Activated naive CD4-positive, alpha-beta T cell treated with anti-CD3 and anti-CD28 coated beads, Interleukin-2, amount 50 U/mL, for 72 hours (primary cell): ENCODE measurements at places on chromosomes 6 and 20.
A peak's percentile ranks its signal among the peaks of the same experiment; 100 is the strongest.

- DNase-seq: no peak
These were observed 86.1 kb downstream of the FOXC1 start for GRCh38 chr6:1695546-1696462.

GRCh38 chr20:14234666-14235295 lies 102.6 kb downstream of the FLRT3 start:
- no peak for DNase-seq

- no peak for DNase-seq
These were observed 1.6 kb upstream of the ADIG start for GRCh38 chr20:38579219-38579910.

- no peak for DNase-seq
These were observed 1038.4 kb upstream of the FLRT3 start for GRCh38 chr20:15375836-15376235.

GRCh38 chr6:169093066-169093723 lies 160.5 kb downstream of the THBS2 start:
- no peak for DNase-seq

GRCh38 chr6:155962276-155962675 lies 506.6 kb upstream of the NOX3 start:
- no peak for DNase-seq

- DNase-seq: no peak
These were observed 220.6 kb upstream of the TSHZ2 start for GRCh38 chr20:52751571-52751970.

- no peak for DNase-seq
These were observed 41.7 kb downstream of the PHF3 start for GRCh38 chr6:63677282-63677681.

DNA sequence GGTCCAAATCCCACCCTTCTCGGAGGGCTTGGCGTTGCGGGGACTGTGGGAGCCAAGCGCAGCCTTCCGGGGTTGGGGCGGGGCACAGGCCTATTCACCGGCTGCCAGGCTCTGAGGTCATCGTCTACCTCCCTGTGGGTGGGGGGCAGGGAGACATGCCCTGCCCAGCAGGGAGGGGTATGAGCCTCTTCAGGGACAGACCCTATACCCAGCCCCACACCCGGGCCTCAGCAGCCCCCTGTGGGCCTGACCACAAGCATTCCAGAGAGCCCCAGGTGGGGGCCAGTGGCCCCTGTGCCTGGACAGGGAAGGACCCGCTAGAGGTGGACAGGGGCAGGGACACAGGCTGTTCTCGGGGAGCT lies 11.6 kb downstream of the LAMA5 start:
- DNase-seq: no peak

DNA sequence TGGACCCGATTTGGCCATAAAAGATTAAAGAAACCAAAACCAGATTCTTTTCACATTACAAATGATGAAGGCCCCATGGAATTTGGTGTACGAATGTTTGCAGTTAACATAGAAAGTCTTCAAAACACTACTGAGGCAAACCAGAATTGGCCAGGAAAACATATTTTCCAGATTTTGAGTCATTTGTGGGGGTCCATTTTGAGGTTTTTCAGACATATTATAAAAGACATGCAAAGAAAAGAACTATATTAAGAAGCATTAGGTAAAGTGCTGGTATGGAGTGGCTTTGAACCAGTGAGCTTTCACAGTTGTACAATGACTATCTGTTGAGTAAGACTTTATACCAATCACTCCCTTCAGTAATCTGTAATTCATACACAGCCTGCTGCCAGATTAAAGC lies 168.9 kb upstream of the COL21A1 start:
- no peak for DNase-seq

GRCh38 chr6:88566746-88567534 lies 396.5 kb downstream of the RNGTT start:
- DNase-seq: no peak

DNA sequence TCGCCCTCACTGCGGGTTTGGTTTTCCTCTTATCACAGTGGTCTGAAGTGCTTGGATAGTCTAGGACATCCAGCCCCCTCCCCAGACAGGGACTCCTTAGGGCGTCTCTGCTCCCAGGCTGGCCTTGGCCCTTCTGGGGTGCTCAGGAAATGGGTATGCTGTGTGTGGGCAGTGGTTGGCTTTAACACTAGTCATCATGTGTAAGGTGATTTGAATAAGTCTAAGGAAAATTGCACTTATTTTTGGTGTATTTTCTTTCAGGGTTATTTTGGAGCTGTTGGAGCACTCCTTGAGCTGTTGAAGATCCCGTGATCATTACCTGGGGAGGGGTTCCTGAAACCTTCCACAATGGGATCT lies 33.8 kb downstream of the PANK2 start:
- no peak for DNase-seq

GRCh38 chr6:127343809-127344659 lies 625 bp upstream of the ECHDC1 start:
- peak; percentile 4 for DNase-seq
